SIG-M5 (cell line): ENCODE measurements at places on chromosomes 2 and 18.

- DNase-seq: no peak
Observed at GRCh38 chr18:21439431-21439846, 161.1 kb downstream of the ESCO1 start.

DNA sequence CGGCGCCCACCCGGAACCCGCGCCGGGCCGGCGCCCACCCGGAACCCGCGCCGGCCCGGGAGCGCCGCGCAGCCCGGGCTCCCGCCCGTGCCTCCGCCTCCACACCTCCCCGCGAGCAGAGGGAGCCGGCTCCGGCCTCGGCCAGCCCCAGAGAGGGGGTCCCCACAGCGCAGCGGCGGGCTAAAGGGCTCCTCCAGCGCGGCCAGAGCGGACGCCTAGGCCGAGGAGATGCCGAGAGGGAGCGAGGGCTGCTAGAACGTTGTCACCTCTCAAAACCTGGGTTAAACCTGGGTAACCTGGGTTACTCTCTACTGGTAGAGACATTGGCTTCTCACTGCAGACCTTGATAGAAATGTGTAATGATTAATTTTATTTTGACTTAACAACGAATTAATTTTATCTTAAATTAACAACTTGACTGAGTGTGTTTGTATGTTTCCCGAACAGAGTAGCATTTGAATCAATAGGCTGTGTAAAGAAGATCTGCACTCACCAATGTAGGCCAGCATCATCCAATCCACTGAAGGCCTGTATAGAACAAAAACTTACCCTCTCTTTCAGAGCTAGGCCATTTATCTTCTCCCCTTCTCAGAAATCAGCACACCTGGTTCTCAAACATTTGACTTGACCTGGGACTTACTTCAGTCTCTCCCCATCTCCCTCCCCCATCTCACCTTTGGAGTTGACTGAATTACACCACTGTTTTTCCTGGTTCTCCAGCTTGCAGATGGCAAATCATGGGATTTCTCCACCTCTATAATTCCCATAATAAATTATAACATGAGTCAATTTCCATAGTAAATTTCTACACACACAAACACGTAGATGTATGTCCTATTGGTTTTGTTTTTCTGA is 242.7 kb downstream of the ASXL3 start:
- no peak for DNase-seq

DNA sequence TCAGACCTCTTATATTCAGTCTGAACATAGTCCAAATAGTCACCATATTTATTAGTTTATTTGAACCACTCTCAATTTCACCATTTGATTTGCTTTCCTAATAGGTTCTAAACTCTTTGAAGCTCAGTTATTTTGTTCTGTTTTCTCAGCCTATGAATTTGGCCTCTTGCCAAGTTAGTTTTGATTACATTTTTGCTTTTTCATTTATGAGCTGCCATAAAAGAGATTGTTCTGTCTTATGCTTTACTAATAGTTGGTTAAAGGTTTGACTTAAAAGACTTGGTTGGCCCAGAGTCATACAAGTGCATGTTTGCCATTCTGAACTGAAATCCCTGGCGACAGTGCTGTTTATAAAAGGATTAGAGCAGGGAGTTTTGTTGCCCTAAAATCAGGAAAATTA is 85.9 kb upstream of the RANBP2 start:
- DNase-seq: no peak

GRCh38 chr2:40158781-40159180 is 293.1 kb downstream of the SLC8A1 start:
- no peak for DNase-seq

DNA sequence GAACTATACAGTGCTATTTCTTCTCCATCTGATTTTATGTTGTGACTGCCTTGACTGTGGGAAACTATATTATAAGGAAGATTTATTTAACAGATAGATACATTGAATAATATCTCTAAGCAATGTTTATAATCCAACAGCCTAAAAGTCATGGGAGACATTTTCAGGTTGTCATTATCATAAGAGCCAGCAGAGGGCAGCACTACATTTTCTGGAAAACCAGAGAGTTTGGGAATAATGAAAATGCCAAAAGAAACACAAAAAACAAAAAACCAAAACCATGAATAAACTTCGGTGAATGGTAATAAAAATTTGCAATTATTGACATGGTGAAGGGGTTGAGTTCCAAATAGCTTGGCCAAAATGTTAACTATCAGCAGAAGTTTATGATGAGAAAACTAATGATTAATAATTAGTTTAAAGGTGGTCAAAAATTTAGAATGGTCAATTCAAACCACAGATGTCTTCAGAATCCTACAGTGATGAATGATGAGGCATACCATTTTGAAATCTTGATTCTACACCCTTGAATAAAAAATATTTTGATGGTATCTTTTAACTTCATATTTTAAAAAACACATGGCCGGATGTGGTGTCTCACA is 4.7 kb downstream of the EEF1B2 start:
- DNase-seq: no peak

DNA sequence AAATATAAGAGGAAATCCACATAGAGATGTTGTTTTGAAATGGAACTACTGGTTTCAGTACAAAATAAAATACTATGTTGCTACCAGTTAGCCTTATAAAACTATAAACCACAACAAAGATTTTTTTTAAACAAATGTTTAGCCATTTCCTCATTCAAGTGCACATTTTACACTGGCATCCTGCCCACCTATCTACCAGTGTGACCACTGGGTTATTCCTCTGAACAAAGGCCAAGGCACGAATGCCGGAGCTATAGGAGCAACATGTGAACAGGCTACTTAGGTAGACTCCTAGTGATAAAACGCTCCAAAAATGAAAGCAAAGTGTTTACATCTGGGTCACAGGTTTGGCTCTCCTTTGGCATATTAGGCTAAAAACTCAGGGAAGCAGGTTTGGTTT is 31.8 kb upstream of the SULT1C4 start:
- no peak for DNase-seq

- DNase-seq: no peak
Observed at GRCh38 chr18:49023271-49023937, 72.6 kb upstream of the SMAD7 start.

DNA sequence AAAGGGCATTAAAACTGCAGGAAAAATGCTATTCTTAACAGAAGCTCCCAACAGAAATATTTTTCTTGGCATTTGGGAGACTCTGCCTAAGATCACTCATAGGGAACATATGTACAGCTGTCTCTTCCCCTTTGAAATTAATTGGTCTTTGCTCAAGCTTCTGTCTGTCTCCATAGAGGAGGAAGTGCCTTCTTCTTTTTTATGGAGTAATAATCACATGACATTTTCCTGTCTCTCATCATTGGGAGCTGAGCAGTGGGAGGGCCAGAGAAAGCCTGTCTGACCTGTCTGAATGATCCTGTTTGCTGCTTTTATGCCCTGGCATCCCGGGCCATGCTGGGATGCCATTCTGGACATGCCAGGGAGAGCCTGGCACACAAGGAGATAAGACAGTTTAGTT is 145.6 kb downstream of the AQP4 start:
- DNase-seq: no peak

DNA sequence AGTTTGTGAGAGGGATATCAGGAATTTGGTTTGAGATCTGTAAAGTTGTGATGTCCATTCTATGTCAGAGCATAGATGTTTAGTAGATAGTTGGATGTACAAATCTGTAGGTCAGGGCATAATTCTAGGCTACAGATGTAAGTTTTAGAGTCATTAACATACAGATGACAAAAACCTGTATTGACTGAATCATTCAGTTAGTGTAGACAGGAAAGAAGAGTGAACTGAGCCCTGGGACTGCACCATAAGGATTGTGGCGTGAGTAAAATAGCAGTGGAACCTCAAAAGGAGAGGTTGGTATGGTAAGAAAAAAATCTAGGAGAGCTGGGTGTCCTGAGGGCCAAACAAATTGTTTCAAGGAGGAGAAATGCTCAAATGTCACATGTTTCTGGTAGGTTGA is 73.1 kb upstream of the RPRM start:
- no peak for DNase-seq

- no peak for DNase-seq
Observed at GRCh38 chr2:7073901-7074300, 156.7 kb downstream of the RNF144A start.

DNA sequence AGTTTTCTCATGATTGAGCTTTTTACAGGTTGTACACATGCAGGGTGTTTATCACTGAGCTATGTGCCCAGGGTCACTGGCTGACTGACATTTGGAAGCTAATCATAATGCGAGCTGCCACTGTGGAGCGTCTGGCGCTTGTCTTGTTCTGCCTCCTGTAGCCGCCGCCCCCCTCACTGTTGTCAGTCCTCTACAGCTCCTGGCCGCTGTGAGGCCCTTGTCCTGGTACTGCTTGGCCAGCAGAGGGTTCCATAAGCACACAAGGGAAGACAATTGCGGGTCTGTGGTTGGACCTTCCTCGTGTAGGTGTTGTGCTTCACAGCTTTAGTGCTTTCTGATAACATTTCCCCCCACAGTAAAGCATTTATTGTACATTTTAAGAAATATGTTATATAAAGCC is 105.6 kb upstream of the LDLRAD4 start:
- no peak for DNase-seq

GRCh38 chr2:39247512-39248043 is 3.8 kb upstream of the CDKL4 start:
- no peak for DNase-seq

GRCh38 chr2:171159372-171160118 is 1.1 kb downstream of the TLK1 start:
- DNase-seq: no peak

GRCh38 chr2:153495725-153496124 is 17.2 kb upstream of the RPRM start:
- no peak for DNase-seq

GRCh38 chr2:42087857-42088195 is 40.0 kb downstream of the PKDCC start:
- no peak for DNase-seq

DNA sequence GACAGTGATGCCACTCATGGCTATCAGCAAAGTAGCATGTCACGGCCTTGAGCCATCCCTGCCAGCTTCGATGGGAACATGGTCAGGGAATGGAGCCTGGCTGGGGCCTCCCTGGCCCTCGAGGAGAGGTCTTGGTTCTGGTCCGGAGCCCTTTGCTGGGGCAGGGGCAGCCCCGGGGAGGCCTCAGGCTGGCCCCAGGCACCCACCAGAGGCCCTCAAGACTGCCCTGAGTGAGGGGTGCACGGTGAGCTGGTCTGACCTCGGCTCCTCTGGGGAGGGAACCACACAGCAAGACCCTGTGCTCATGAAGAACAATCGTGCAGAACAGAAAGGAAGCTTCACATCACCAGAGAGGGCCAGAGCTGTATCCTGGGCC is 75.2 kb upstream of the OTOS start:
- no peak for DNase-seq

- DNase-seq: no peak
Observed at GRCh38 chr2:46601328-46601963, 122.1 kb downstream of the TMEM247 start.

- DNase-seq: no peak
Observed at GRCh38 chr2:160918906-160919503, 241.2 kb upstream of the TANK start.

DNA sequence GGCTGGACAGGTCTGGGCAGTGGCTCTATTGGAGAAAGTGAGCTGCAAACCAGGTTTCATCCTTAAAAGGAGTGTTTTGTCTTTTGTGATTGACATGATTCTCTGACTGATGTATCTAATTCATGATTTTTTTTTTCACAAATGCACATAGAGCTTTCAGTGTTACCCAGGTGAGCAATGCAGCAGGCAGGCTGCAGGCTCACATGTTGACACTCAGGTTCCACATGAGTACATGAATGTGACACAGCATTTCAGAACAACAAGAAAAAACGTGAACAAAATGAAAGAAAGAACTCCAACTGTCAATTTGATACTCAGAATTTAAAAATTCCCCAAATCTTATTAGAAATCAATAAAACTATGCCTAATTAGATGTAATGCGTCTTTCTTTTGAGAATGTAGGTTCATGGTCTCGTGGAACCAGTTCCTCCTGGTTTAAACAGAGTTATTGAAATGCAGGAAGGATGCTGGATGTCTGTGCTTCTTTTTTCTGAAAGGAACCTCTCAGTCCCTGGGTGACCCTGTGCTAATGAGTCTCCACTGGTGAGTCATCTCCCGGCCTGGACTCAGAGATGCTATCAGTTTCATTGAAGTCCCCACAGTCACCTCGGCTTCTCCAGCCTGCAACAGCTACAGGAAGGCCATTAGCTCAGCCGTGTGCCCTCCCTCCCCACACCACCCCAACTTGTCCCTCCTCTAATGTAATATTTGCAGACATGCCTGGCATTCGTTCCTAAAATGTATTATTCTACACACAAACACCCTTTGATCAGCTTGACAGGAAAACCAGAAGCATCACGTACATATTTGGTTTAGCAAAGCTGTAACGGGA is 430.4 kb downstream of the LPIN1 start:
- no peak for DNase-seq

GRCh38 chr18:48412339-48412929 is 3.3 kb upstream of the ZBTB7C start:
- DNase-seq: no peak

GRCh38 chr18:7307526-7307925 is 76.6 kb downstream of the LRRC30 start:
- DNase-seq: no peak

- no peak for DNase-seq
Observed at GRCh38 chr2:137522620-137523011, 441.7 kb upstream of the HNMT start.
